Stimulated activated CD4-positive, alpha-beta T cell treated with anti-CD3 and anti-CD28 coated beads, Interleukin-1b, Interleukin-23, amount 100 ng/mL, for 48 hours (primary cell): ENCODE measurements at places on chromosomes 13 and 19.

DNA sequence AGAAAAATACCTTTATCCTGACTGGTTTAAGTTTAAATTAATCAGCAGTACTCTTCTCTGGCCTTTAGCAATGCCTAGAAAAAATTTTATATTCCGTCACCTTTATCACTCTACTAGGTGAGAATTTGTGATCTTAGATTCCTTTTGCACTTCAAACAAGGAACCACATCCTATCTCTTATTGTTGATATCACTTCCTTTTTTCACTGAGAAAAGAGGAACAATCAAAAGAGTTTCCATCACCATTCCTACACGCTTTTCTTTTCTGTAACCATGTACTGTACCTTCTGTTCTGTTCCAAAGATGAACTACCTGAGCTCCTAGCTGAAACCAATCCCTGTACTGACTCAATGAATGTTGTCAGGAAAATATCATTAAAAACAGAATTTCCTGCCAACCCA is 1379.0 kb upstream of the MIR17HG start:
- no peak for DNase-seq

GRCh38 chr19:55694241-55694655 is 19.2 kb downstream of the EPN1 start:
- DNase-seq, result no peak

GRCh38 chr19:1037621-1038064 is 2.3 kb upstream of the ABCA7 start:
- no peak for DNase-seq

GRCh38 chr19:44816301-44816700 is 7.4 kb downstream of the BCAM start:
- DNase-seq, result no peak

DNA sequence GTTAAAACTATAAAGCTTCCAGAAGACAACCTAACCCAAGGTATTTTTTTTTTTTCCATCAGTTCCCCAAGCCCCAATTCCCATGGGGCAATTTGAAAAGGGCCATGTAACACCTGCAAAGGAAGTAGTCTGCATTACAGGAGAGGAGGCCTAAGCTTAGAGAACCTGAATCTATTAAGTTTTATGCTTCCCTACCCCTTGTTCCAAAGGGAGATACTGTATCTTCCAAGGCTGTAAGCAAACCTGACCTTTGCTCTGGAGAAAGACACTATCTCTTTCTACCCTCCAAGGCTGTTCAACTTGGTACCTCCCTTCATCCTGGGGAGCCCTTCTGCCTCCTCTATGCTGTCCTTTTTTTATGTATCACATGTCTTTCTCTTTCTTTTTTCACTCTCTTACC is 15.0 kb downstream of the KATNAL1 start:
- DNase-seq, result no peak

DNA sequence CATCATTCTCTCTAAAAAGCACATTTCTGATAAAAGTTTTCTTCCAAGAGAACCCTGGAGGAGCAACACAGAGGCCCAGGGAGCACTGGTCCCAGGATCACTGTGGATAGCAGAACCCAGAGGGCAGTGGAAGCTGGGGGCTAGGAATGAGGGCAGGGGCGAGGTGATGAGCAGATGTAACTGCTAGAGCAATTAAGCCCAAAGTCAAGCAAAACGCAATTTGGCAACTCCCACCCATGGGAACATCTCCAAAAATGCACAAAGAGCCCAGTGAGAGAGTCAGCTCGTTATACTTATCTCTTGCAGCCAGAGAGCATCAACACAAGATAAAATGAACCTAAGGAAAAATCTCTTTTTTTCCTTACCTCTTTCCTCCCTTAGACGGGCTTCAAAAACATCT is 284.2 kb downstream of the TBC1D4 start:
- DNase-seq, result no peak

- no peak for DNase-seq
Observed at GRCh38 chr19:47075179-47075810, 26.9 kb upstream of the TMEM160 start.

DNA sequence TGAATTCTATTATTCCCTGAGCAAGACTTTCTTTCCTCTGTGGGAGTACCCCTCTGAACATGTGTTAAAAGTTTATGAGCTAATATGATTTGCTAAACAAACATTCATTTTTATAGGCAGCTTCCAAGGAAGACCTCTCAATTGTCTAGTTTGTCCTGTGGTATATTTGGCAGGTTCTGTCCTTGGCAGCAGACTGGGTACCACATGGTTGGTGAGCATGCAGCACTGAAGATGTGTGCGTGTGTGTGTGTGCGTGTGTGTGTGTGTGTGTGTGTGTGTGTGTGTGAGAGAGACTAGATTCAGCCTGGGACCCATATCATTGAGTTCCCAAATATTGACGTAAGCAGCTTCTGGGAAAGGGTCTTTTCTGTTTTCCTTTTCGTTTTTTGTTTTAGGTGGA is 24.0 kb downstream of the FGF9 start:
- DNase-seq, result no peak

- no peak for DNase-seq
Observed at GRCh38 chr13:113918981-113919701, 54.7 kb downstream of the C13orf46 start.

- DNase-seq, result peak; percentile 75
Observed at GRCh38 chr19:54523403-54523802, 20.8 kb downstream of the LAIR2 start.

DNA sequence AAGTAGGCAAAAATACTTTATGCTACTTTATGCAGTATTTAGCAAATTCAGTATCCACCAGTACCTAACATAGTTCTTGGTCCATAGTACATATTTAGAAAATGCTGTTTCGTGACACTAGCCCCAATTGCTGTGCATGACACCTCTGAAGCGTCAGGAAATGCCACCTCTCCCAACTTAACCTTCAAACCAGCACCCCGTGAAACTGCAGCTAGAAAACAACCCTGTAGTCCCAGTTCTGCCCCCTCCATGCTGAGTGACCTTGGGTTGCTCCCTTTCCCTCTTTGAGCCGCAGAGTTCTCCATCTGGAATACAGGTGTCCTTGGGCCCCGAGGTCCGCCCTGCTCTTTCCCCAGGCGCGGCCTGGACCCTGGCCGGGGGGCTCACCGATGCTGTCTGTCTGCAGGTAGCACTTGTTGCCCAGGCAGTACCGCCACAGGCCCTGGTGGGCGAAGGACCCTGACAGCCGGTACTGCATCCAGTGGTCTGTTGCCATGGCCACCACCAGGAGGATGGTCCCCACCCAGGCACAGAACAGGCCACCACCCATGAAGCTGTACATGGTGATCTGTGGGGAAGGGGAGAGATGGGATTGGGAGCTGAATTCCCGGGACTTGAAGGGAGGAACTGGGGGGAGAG is 773 bp downstream of the LIM2 start:
- no peak for DNase-seq

DNA sequence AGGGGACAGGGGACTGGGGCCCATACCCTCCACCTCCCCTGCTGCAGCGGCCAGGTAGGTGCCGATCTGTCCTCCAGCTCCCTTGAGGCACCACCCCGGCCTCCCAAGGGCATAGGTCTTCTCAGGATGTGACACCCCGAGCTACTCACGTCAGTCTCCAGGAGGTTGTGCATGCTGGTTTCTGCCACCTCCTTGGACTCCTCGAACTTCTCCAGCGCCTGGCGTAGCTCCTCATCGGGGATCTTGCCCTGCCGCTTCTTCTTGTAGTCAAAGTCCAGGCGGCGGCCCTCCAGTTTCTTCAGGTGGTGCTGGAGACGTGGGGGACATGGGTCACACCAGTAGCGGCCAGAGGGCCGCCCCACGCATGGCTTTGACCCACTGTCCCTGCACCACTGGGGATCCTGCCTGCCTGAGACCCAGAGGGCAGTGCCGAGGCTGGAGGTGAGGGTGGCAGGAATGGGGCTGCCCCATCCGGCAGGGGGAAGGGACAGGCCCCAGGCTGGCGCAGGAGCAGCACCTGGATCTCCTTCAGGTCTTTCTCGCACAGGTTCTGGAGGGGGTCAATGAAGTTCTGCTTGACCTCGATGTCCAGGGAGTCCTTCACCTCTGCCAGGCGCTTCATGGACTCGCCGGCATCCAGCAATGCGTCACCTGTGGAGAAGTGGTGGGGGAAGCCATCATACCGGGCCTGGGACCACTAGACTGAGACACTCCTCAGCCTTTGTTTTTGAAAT is 20.4 kb downstream of the MPND start:
- DNase-seq, result no peak
